ENCODE measurements at places on chromosomes 1 and 21.
A peak's percentile ranks its signal among the peaks of the same experiment; 100 is the strongest.

DNA sequence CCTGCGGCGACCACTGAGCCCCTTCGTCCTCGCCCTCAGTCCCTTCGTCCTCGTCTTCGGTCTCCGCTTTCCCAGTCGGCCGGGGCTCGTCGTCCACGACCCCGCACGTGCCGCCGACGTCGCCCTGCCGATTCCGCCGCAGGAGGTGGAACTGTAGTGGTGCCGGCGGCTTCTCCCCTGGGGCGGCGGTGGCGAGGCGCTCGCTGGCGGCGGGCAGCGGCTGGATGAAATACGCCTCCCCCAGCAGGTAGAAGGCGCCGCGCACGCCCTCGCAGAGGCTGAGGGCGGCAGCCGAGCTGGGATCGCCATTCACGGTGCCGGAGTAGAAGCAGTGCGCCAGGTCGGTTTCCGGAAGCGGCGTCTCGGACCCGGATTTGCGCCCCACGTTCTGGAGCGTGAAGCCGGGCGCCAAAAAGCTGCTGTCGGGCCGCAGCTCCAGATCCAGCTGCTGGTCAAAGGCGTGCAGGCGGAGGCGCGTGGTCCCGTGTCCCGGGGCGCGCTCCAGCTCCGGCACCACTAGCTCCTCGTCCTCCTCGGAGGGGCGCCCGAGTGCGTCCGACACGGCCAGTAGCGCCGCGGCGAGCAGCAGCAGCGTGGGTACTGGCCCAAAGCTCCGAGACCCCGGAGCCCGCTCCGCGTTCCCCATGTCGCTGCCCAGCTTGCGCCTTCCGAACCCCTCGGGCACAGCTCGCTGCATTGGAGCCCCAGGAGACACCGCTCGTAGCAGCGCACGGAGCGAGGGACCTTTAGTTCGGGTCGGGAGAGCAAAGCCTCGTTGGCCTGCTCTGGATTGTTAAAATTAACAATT is 747 bp downstream of the ADAMTS1 start:
- DNase-seq: no peak

DNA sequence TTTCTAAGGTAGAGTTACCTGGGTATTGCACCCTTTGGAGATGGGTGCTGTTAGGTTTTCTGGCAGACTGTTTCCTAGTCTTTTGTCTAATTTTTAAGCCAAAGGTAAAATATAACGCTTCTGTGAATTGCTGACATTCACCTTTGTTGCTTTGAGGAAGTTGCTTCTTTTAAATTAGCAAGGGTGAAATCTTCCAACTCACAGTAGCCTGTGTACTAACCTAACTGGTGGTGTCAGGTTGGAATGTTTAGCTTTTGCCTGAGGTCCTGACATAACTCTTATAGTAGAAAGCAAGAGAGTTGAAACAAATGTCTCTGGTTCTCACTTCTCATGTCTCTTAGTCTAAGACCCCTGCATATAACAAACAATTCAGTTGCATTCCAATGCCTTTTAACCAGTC is 61.1 kb upstream of the LPGAT1 start:
- no peak for DNase-seq

GRCh38 chr1:111452581-111452980 is 3.3 kb downstream of the ATP5PB start:
- no peak for DNase-seq

DNA sequence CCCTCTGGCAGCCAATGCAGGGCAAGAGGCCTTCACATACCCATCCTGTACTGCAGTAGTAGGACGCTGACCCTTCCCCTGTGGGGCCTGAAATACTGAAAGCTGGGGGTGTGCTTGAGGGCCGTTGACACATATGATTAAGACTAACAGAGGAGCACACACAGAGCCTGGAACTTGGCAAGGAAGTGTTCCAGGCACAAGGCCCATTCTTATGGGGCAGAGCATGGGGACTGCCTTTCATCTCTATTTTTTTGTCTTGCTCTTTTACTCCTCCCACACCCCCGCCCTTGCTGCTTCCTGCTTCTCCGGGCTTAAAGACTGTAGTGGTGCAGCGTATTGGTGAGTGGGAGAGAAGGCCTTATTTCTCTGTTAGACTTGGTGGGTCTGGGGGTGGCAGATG is 137.4 kb downstream of the BACH1 start:
- no peak for DNase-seq

- DNase-seq: no peak
These were observed 51.3 kb downstream of the ABL2 start for GRCh38 chr1:179178183-179178582.

DNA sequence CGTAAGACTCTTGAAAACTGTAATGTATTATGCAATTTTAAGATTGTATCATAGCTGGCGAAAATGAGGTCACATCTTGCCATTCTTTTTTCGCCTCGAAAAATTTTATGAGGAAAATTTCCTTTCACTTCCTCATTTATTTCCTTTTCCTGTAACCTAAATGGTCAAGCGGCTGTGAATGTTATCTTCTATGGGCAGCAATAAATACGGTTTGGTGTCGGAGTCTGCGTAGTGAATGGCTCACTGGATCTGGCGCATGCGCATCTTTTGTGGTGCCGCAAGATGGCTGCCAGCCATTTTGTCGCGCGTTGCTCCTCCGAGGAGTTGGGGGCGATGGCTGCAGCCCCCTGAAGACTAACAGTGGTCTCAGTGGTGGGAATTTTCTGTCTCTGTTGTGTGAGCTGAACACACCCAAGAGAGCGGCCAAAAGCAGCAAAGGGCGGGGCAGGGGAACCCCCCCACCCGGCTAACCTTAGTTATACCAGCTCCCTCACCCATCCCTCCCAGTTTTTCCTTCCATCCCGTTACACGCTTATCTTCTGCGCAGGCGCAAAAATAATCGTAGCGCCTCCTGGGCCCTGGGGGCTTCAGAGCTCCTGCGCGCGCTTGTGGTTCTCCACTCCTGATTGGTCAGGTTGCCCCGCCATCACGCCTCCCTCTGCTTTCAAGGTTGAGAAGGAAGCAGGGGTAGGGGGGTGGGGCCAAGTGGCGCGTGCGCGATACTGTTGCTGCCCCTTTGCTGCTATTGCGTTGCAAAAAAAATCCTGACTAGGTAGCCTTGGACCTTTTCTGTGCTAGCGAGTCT is at the start of gene RPRD2:
TSS of gene RPRD2 (plus strand) at position 722 of the 805 bp plus-strand sequence. CDS start 568 bp downstream, outside the sequence.
- peak; percentile 97 for DNase-seq

DNA sequence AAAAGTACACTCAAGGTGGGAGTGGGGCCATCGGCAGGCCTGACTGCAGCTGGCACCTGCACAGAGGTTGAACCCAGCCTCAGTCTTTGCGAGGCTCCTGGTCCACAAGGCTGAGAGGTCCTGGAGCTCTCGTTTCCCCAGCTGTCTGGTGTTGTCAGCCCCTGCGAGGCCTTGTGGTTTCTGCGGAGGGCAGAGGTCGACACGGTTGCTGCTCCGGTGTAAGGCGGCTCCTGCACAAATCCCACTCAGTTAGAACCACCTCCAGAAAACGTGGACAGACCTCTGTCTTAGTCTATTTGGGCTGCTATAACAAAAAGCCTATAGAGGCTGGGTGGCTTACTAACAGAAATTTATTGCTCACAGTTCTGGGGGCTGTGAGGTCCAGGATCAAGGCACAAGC is 5.8 kb downstream of the KIAA1614 start:
- DNase-seq: no peak

DNA sequence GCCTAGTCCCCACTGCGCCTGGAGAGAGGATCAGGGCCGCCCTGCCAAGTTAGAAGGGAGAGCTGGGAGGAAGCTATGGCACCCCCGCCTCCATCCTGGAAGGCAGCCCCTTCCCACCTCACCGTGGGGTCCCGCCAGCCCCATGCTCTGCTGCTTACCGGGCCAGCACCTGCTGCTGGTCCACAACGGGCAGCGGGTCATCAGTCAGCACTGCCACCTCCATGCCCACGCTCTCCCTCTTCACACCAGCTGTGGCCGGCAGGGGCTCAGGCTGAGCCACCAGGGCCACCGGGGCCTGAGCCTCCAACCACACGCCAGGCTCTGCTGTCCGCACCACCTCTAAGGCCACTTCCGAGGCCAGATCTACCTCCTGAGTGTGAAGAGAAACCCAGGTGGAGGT is 23.5 kb upstream of the DDOST start:
- no peak for DNase-seq

GRCh38 chr1:230899841-230900251 is 31.5 kb upstream of the C1orf198 start:
- no peak for DNase-seq

Data from activated T-helper 1 cell treated with anti-CD3 and anti-CD28 coated beads, Interleukin-2, amount 50 U/mL, for 16 hours (primary cell).